ENCODE measurements at places on chromosomes 1 and 21. TPM values are rescaled to one million over a fixed set of nuclear protein-coding genes. Genes with fewer than 3 reads are reported as not detected.
A peak's percentile ranks its signal among the peaks of the same experiment; 100 is the strongest.

- no peaks in the 10 kb centered on the region for H3K27me3 ChIP-seq
- H3K36me3 ChIP-seq = no peaks in the 10 kb centered on the region
- peak; percentile 50 for DNase-seq
- peaks cover 7% of the 10 kb centered on the region for H3K4me1 ChIP-seq
Observed at GRCh38 chr1:158998781-158999161, 10.9 kb upstream of the IFI16 start.

DNA sequence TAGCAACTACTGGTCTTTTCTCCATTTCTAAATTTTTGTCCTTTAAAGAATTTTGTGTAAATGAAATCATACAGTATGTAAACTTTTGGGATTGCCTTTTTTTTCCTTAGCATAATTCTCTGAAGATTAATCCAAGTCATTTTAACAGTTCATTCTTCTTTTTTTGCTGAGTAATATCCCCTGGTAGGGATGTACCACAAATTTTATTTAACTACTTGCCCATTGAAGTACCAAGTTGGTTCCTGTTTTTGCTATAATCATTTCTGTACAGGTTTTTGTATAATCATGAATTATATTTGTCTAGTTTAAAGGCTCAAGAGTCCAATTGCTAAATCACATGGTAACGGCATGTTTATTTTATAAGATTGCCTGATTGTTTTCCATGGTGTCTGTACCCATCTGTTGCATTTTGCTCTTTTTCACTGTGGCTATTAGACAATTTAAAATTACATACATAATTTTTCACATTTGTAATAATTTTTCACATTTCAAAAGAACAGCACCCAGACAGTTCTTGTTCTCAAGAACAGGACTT is 891.1 kb downstream of the USP25 start:
- no peaks in the 10 kb centered on the region for H3K36me3 ChIP-seq
- H3K4me1 ChIP-seq = no peaks in the 10 kb centered on the region
- DNase-seq = no peak
- H3K27me3 ChIP-seq = no peaks in the 10 kb centered on the region
- H3K27ac ChIP-seq = no peak overlapping the region

- H3K36me3 ChIP-seq = no peaks in the 10 kb centered on the region
- no peak overlapping the region for H3K4me3 ChIP-seq
- no peaks in the 10 kb centered on the region for H3K27me3 ChIP-seq
- H3K27ac ChIP-seq = no peak overlapping the region
- H3K4me1 ChIP-seq = peaks cover 4% of the 10 kb centered on the region
- no peak for DNase-seq
Observed at GRCh38 chr1:200263203-200263602, 146.6 kb downstream of the ZNF281 start.

Gene RGS13
- 0.23 TPM for total RNA-seq

GRCh38 chr1:33012165-33012564 is 24.5 kb downstream of the AK2 start:
- H3K27me3 ChIP-seq = no peaks in the 10 kb centered on the region
- no peak for DNase-seq
- no peak overlapping the region for H3K27ac ChIP-seq
- H3K36me3 ChIP-seq = peaks cover 26% of the 10 kb centered on the region
- no peaks in the 10 kb centered on the region for H3K4me1 ChIP-seq
- H3K4me3 ChIP-seq = no peak overlapping the region

- no peaks in the 10 kb centered on the region for H3K4me1 ChIP-seq
- H3K27ac ChIP-seq = no peak overlapping the region
Observed at GRCh38 chr1:243942196-243943150, 92.4 kb upstream of the AKT3 start.

Data from GM12878 (cell line).